ENCODE measurements at places on chromosomes 4 and X.

- DNase-seq = no peak
Measured at GRCh38 chr4:134388351-134388750, 186.8 kb upstream of the PABPC4L start.

DNA sequence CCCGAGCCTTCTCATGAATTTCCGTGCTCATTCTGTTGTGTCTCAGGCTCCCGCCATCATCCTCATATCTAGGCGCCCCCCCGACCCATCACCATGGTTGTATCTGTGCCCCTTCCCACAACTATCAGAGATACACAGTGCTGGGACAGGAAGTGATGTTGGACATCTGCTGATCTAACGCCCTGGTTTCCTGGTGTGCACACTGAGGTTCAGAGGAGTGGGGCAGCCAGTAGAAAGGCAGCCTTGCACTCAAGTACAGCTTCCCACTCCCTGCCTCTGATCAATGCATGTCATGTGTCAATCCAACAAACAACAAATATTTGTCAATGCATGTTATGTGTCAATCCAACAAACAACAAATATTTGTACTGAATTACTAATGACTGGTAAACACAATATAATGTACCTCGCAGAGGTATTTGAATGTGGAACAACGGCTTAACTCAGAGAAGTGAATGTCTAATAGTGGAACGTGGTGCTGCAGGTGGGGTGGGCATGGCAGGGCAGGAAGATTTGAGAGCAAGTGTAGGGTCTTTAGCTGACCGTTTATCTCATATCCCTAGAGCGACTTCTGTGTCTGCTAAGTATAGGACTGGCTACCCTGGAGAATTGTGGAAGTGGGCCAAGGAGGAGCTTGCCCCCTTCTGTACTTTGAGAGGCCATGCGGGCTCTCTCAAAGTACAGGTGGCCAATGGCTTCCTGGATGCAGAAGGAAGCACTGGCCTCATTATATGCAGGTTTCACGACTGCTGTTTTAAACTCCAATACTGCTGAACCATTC lies 10.3 kb upstream of the SEL1L3 start:
- DNase-seq = no peak

DNA sequence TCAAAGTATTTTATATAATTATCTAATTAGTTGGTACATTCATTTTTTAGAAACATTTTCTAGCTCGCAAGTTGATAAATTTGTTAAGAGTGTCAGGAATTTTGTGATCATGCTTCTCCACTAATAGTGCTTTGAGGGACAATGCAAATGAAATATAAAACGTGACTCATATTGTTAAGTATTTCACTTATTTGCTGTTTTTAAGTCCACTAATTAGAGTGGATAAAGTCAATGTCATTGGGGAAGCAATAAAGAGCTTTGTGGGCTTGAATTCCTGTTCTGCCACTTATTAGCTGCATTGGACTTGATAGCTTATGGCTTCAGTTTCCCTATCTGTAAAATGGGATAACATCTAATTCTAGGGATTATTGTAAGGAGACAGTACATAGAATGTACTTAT lies 26.5 kb upstream of the ANAPC4 start:
- DNase-seq = no peak

DNA sequence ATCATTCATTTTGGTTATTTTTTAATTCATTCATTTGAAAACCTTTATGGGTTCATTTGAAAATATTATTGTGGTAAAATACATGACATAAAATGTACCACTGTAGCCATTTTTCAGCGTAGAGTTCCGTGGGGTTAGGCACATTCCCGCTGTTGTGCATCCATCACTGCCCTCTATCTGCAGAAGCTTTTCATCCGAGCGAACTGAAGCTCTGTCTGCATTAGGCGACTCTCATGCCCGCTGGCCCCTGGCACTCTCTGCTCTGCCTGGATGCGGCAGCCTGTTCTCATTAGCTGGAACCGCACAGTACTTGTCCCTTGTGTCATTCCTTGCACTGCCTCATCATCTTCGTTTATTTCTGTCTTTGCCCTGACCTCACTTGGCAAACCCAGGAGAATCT lies 17.5 kb downstream of the CFAP99 start:
- no peak for DNase-seq

- DNase-seq = peak; percentile 33
Measured at GRCh38 chr4:186807808-186808629, 84.4 kb upstream of the FAT1 start.

- no peak for DNase-seq
Measured at GRCh38 chr4:88585917-88586316, 6.4 kb upstream of the HERC3 start.

- peak; percentile 21 for DNase-seq
Measured at GRCh38 chr4:152408514-152409327, 127.2 kb downstream of the FBXW7 start.

DNA sequence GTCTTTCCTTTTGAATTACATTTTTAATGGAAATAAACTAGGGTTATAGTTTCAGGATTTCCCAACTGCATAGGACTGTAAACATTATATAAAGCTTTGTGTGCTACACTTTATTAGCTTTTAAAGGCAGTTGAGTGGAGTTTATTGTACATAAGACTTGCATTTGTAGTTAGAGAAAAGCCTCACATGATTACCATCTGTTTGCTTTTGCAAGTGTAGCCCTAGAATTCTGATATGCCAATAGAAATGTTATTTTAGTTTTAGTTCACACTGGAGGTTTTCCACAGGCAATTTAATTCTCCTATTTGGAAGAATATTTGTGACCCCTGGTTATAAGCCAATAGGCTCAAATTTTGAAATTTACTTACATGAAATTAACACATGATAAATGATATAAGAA lies 41.3 kb upstream of the ANK2 start:
- no peak for DNase-seq

DNA sequence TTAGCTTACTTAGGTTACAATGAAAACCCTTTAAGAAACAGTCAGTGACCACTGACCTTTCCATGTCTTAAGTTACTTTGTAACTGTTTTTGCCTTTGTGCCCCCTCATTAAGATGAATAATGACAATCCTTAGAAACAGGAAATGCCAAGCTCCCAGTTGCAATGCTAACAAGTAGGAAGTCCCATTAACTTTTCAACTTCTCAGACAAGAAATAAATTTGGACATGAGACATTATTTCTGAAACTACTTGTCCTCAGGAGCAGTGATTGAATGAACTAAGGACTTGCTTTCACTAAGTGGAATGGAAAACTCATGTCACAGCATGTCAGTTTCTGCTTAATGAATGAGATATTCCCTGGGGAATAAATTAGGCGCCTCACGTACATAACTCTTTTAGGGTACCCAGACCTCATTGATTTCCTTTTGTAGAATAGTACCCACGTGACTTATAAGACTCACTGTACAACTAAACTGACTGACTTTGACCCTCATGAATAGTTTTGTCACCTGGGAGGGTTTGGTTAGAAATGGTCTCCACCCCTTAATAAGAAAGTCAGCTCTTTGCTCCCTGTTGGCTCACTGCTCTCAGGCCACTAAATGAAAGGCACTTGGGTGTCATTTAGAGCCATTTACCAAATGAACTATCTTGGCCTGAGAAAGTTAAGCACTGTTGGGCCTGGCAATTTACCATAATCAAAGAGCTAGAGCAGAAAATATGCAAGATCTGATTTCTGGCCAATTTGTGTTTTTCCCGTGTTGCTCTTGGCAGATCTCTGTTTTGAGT lies 383.9 kb downstream of the RPA4 start:
- DNase-seq = no peak

GRCh38 chr4:99879458-99879857 lies 14.8 kb downstream of the LAMTOR3 start:
- DNase-seq = no peak

- no peak for DNase-seq
Measured at GRCh38 chr4:101169044-101170014, 178.0 kb downstream of the PPP3CA start.

DNA sequence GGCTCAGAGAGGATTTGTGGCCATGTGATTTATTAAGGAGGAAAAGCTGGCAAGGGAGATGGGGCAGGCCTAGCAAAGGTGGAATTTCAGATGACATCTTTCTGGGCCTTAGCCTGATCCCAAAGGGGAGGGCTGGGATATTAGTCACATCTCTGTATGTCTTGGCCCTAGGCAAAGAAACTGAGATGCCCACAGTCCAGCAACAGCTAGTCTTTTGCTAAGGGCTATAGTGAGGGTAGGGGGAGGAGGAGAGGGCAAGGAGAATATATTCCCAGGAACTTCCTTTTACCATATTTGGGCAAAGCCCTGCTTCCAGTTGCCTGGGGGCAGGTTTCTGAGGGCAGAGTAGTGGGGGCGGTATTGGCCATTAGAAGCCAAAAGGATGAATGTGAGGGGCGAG lies 209.8 kb upstream of the NR3C2 start:
- no peak for DNase-seq

- DNase-seq = no peak
Measured at GRCh38 chrX:25206778-25207177, 191.0 kb upstream of the ARX start.

DNA sequence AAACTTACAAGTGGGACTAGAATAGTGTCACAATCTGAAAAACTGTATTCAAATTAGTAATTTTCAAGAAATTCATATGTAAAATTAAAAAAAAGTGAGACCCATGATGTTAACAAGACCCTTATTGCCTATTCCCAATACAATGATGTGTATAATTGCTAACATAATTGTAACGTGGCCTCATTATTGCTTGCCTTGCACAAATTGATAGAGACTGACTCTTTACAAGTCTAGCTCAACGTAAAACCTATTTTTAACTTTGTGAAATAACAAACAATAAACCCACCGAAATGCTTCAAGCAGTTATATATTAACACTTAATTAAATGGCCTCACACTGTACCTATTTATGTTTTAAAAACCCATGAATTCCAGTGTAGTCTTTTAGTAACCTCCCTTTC lies 312.5 kb downstream of the DACH2 start:
- no peak for DNase-seq

DNA sequence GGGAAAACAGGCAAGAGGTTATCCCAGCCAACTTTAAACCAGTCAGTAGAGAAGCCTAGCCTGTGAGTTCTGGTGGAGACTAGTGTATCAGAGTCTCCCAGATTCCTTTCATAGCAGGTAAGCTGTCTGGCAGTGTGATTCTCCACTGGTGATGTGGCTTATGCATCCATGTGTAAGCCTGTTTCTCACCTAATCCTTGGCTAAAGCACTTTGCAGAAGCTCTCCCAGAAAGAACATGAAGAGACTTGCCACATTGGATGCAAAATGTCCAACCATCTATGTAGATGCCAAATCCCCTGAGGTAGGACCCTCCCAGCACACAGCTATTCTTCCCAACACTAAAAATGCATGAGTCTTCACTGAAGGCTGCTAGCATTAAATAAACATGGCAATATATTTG lies 111.7 kb downstream of the CHRNA9 start:
- DNase-seq = no peak

GRCh38 chr4:85399270-85399669 lies 75.7 kb upstream of the ARHGAP24 start:
- DNase-seq = no peak

DNA sequence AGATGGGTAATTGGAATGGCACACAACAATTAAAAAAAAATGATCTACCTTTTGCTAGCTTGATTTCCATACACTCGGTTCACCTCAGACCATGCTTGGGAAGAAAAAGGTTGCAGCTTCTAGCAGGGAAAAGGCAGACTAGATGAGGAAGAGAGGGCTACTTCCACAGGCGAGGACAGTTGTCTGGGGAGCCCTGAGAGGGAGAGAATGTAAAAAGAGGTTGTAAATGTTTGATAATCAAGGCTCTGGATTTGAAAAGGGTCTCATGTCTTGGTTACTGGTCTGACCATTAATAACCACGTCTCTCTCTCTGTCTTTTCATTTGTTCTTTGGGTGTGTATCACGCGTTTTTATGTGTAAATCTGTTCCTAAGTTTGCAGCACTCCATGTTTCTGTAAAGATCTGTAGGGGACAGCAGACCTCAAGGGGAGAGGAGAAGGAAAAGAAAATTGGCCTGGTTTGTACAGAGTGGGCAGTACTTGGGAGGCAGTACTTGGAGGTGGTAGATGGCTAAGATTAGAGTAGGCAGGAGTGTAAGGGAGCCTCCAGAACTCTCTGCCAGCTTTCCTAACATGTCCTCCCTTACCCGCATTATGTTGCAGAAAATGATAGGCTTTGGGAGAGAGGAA lies 750 bp downstream of the ARMCX5 start:
- no peak for DNase-seq

DNA sequence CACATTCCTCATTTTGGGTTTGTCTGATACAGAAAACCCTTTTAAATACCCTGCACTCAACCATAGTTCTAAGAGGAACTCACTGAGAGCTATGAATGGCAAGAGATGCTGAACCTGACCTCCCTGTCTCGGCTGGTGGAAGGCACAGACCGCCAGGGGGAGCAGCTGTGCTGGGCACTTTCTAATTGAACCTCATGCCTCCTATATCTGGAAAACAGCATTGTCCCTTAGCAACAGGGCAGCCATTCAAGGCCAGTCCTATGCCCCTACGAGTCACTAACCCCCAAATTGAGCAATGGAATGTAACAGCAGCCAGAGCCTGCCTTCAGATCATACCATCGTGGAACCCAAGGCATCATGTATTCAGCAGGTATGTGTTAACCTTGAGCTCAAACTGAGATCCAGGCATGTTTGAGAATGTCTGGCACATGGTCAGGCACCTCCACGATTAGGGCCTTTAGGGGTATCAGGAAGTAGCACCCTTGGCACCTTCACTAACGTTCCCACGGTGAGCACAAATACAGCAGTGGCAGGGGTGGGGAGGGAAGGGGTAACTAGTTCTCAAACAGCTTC lies 5.1 kb downstream of the USP27X start:
- peak; percentile 2 for DNase-seq

DNA sequence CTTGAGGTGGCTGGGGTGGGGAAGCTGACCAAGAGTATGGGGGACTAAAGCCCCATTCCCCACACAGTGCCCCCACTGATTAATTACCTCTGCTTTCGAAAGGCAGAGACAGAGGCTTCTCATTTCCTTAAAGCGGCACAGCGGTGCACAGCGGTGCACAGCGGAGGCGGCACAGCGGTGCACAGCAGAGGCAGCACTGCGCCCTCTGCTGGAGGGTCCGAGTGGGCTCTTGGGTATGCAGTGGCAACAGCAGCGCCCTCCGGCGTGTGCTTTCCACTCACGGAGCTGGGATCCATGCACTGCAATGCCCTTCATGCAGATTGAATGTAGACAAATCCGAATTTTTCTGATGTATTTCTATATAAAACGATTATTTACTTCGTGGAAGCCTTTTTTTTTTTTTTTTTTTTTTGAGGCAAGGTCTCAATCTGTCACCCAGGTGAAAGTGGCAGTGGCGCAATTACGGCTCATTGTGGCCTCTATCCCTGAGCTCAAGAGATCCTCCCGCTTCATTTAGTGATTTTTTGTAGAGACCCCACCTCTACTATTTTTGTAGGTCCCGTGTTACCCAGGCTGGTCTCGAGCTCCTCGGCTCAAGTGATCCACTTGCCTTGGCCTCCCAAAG lies 19.7 kb upstream of the PRPS2 start:
- no peak for DNase-seq

GRCh38 chrX:69539437-69539836 lies 35.3 kb downstream of the NALF2 start:
- no peak for DNase-seq

GRCh38 chr4:23958749-23959148 lies 68.9 kb upstream of the PPARGC1A start:
- DNase-seq = no peak

- no peak for DNase-seq
Measured at GRCh38 chr4:58214376-58214775, 1104.2 kb upstream of the IGFBP7 start.

All from T47D (cell line).